ENCODE measurements at places on chromosomes 12 and 14.

GRCh38 chr12:84435682-84436081 lies 476.9 kb downstream of the SLC6A15 start:
- DNase-seq, result no peak

DNA sequence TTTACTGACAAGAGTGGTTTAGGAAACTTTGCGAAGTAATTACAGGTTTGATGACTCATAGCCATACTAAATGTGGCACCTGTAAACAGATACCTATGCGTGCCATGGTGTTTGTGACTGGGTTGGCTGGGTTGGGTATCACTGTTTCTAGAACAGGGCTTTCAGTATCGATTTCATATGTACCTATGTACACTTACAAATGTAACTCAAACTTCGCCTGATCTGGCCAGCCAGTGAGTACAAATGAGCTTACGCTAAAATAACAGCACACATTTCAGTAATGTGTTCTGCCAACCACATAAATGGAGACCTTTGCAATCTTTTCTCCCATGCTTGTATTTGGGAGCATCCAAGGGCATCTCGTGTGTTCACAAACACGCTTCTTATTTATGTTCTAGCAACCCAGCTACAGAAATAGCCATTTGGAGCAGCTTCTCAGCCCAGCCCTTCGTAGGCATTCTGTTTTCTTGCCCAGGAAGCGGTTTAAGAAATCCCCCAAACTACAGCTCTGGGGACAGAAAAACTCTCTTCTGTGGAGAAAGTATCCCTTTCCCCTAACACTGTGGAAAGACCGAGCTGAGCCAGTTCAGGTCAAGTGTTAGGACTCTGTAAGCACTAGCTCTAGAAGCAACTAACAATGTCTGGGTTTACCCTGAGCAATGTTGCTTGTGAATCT lies 42.3 kb upstream of the MDM1 start:
- DNase-seq, result peak; percentile 22

- DNase-seq, result peak; percentile 60
These were observed 63.1 kb downstream of the ARL6IP4 start for GRCh38 chr12:123043536-123044001.

DNA sequence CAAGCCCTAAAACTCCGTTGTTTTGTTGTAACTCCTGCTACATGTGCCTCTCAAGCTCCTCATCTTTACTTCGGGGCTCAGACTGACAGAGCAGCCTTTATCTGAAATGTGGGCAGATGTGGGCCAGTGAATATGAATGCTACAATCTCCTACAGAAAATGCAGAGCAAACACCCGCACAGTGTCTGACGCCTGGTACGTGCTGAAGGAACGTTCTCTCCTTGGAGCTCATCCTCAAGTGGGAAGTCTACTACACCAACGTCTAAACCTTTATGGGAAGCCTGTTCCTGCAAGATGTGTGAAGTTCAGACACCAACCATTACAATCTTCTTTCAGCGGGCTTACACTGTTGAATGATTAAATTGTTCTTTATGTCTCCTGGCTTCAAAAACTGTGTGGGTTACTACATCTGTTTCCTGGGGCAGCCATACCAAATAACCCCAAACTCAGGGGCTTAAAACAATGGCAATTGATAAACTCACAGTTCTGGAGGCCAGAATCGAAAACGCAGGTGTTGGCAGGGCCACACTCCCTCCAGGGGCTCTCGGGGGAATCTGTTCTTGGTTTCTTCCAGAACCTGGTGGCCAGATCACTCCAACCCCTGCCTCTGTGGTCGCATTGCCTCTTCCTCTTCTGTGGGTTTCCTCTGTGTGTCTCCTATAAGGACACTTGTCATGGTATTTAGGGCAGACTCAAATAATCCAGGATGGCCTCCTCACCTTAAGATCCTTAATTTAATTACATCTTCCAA lies 179.7 kb upstream of the PLXNC1 start:
- no peak for DNase-seq

GRCh38 chr12:53381731-53382630 lies 2.0 kb downstream of the SP1 start:
- no peak for DNase-seq

DNA sequence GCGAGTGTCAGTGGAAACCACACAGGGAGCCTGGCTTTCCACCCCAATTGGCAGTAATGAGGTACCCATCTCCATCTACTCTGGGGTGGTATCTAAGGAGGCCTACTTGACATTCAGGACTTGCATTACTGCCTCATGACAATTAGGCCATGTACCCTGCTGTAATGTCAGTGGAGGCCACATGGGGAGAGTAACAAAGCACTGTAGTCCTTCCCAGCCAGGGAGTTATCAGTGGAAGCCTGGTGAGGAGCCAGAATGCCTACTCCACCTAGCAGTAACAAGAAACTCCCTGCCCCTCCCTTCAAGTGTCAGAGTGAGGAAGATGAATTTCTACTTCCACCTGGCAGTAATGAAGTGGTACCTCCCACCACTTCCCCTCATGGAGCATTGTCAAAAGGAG lies 12.5 kb downstream of the TIMM9 start:
- DNase-seq, result no peak

DNA sequence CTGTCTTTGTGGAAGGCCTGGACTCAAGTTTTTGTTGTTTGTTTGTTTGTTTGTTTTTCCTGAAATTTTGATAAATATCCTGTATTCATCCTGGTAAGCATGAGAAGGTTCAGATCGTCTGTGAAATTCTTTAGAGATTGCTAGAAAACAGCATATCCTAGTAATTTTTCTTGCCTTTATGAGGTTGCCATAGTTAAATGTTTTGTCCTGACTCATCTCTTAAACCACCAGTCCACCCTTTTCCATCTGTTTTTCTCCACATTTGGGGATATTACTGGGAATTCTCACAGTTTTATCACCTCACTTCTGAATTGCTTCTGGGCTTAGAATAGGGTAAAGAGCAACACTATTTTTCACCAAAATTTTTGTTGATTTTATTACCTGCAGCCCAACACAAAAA lies 248.3 kb downstream of the FBXL14 start:
- DNase-seq, result no peak

DNA sequence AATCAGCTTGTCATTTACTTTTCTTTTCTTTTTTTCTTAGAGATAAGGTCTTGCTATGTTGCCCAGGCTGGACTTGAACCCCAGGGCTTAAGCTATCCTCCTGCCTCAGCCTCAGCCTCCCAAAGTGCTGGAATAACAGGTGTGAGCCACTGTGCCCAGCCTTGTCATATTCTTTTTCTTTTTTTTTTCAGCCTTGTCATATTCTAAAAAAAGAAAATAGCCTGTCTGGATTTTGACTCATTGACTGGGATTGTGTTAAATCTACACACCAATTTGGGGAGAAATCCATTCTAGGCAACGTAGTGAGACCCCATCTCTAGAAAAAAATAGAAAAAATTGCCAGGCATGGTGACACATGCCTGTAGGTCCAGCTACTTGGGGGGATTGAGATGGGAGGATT lies 24.1 kb downstream of the ATP5MC2 start:
- DNase-seq, result no peak

- DNase-seq, result no peak
These were observed 11.1 kb downstream of the GALNT16 start for GRCh38 chr14:69270795-69271708.

- DNase-seq, result no peak
These were observed 266.8 kb upstream of the MIS18BP1 start for GRCh38 chr14:45519766-45520165.

DNA sequence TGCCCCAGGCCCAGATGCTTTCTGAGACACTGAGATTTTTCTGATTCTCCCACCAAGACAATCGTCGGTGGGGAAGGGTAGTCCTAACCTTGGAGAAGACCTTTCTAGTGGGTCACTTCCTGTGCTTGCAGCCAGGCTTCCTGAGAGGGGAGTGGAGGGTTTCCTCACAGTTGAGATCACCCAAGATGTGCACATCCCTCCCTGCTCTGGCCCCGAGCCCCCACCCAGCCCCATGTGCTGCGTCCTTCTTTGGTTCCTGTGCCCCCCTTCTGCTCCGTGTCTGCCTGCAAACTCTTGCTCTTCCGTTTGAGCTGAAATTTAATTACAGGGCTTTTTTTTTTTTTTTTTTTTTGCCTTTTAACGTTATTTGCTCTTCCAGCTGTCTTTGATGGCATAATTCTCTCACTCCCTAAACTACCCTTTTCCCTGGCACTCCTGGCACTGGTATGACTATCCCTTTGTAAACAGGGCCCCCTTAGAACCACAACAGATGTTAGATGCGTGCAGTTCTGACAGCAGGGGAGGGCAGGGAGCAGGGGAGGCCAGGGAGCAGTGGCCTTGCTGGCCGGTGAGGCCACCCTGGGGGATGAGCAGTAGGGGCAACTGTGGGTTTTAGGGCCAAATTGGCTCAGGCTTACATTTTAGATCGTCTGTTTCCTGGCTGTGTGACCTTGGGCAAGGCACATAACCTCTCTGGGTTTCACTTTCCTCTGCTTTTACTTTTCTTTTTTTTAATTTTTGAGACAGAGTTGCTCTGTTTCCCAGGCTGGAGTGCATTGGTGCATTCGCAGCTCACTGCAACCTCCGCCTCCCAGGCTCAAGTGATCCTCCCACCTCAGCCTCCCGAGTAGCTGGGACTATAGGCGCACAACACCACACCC lies 144.5 kb downstream of the PHETA1 start:
- DNase-seq, result no peak

GRCh38 chr12:53221203-53222080 lies 10.6 kb downstream of the RARG start:
- no peak for DNase-seq

DNA sequence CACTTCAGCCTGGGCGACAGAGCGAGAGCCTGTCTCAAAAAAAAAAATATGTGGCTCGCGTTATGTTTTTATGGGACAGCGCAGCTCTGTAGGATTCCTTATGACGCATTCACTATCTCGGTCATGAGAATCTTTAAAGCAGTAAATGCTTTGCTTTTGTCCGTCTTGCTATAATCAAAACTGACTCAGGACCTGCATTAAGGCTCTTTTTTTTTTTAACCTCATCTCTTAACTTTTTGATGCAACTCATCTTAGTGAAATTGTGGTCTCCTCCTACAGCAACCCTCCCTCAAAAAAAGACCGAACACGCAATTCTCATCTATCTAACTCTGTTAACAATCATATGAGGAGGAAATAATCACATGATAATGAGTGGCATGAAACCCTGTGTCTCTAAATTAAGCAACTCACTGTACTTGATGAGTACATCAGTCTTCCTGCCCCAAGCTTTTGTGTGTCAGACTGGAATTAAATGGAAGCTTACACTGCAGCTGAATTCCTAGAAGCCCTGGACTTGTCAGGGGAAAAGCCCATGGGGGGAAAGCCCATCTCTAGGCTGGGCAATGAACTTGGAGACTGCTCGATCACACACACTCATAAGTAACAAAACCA lies 4.3 kb downstream of the P2RX4 start:
- DNase-seq, result no peak

DNA sequence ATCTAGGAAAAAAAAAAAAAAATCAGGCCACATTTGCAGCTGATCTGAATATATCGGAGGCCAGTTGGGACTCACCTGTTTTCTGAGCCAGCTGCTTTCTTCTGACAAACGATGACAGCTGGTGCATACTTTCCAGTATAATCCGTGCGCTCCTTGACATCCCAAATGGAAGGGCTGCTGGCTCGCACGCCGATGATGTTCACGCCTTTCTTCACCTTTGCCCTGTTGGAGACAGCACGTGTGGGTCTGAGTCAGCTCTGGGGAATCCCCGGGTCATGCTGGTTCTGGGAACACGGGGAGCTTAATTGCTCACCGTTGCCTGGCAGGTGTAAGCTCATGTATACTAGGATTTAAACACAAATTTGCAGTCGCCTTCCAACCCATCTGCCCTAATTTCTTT lies 372.8 kb downstream of the TMEM132D start:
- DNase-seq, result no peak

DNA sequence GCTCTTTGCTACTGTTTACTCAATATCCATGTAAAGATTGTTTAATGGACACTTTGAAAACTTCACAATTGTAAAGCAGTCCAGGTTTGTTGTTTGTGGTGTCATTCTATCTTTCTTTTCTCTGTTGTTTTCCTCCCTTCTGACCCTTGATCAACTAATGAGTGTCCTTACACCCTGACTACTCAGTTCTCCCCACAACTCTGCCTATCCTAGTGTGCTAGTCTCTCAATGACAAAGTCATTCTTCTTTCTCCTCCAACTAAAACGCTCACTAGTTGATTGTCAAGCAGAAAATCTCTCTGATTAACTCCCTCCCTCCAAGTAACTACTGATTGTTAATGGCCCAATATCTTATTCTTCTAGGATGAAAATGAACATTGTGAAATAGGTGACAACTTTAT lies 148.5 kb upstream of the FBXO33 start:
- no peak for DNase-seq
